NCI-H187 treated with DMSO at 0.1 percent for 48 hours (cell line): ENCODE measurements at places on chromosomes 4 and X.

DNA sequence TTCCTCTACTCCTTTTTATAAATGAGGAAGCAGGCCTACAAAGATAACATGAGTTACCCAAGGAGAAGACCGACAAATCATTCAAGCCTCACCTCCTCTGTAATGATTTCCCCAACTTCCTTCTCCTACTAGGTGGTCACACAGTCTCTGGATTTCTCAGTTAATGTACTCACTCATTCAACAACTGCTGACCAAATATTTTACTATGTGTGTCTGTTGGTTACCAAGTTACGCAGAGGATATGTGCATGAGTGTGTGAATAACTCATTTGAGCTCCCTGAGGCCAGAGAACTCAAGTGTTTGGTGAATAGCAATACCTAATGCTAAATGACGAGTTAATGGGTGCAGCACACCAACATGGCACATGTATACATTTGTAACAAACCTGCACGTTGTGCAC is 10.4 kb downstream of the CASK start:
- DNase-seq: no peak

DNA sequence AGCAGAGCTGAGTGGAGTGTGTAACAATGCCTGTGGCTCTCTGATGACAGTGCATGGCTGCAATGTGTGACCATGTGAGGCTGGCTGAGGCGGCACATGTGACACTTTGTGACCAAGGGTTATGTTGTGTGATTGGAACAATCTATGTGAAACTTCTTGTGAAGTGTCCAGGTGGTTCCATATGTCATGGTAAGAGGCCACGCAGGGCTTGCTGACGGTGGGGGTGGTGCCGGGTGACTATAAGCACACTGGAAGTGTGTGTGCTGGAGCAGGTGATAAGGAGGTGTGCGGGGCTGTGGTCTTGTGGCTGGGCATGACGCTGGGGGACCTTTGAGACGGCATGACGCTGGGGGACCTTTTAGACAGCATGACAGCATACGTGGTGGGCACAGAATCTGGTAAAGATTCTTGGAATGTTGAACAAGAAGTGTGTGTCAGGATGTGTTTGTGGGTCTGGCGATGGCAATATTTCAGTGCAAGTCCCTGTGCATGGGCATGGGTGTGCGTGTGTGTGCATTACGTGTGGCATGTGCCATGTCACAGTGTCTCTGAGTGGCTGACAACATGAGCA is 7.4 kb upstream of the HDAC6 start:
- no peak for DNase-seq

GRCh38 chr4:25792876-25793275 is 69.9 kb downstream of the SEL1L3 start:
- DNase-seq: no peak

- DNase-seq: no peak
These were observed 13.4 kb upstream of the FGD1 start for GRCh38 chrX:54509400-54509799.

DNA sequence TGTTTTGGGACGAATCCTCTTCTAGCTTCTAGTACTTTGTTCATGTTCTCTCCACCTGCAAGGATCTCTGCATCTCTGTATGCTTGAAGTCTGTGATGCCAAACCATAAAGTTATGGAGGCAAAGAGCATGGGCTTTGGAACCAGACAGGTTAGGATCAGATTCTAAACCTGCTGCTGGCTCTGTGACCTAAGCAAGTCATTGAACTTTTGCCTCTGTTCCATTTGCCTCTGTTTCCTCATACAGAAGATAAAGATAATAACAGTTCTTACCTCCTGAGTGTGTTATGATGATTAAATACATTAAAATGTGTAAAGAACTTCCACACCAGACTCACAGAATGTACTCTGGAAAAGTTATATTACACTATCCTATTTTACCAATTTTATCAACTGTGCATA is 41.5 kb upstream of the RELL1 start:
- no peak for DNase-seq

DNA sequence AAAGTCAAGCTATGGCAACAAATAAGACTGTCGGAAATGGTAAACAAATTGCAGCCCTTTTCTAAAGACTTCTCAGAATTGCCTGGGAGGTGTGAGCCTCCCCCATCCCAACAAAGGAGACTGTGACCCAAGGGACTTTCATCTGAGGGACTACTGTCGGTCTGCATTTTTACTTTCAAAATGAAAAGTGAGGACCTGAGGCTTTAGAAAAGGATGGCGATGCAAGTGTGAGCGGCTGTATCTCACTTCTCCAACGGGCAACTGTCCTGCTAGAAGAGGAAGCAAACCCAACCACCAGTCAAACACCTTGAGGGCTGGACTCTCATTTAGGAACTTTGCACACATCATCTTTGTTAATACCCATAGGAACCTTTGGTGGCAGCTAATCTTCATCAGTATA is 62.6 kb upstream of the CLNK start:
- DNase-seq: no peak

- no peak for DNase-seq
These were observed 12.9 kb upstream of the WDR17 start for GRCh38 chr4:176052744-176053143.

DNA sequence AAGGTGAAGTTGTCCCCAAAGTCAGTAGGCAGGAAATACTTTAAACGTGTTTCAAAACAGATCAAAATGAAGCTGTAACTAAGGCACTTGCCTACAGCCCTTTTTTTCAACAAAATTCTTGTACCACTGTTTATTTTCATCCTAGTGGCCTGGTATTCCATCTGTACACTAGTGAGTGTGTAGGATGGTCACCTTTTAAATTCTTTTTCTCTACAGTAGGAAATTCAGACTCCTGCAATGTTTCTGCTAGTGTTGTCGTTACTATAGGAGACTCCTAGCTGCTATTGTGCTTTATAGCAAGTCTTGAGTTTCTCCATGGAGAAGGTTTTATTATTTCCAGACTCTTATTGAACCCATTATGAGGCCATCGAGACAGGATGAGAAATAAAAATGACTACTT is 7.0 kb upstream of the NHS start:
- DNase-seq: no peak

DNA sequence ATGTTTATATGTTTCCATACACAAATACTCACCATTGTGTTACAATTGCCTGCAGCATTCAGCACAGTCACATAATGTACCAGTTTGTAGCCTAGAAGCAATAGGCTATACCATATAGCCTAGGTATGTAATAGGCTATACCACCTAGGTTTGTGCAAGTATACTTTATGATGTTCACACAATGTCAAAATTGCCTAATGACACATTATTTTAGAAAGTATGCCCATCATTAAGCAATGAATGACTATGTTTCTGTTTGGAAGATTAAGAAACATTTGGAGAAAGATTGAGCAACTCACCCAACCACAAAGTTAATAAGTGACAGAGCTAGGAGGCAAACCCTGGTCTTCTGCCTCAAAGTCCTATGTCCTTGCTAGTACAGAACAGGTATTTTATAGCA is 96.8 kb upstream of the GRIA3 start:
- DNase-seq: no peak

- DNase-seq: no peak
These were observed 4.3 kb downstream of the IL1RAPL1 start for GRCh38 chrX:28591542-28591941.

- DNase-seq: no peak
These were observed 23.5 kb upstream of the PRDM8 start for GRCh38 chr4:80173841-80174240.

GRCh38 chr4:187827631-187828030 is 167.9 kb upstream of the ZFP42 start:
- DNase-seq: no peak

DNA sequence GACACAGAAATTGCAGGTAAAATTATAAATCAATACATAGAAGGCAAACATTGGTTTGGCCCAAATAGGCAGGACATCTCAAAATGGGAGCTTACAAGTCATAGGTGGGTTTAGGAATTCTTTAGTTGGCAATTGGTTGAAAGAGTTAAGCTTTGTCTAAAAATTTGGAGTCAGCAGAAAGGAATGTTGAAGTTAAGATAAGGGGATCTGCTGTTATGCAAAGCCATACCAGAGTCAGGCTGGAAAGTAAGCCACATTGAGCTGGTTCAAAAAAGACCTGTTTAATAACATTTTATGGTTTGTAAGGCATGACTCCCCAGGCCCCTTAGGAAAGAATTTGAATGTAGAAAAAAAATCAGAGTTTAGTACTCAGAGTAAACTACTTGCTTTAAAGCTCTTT is 92.6 kb downstream of the IL13RA2 start:
- no peak for DNase-seq

GRCh38 chr4:26836539-26836938 is 24.1 kb upstream of the STIM2 start:
- no peak for DNase-seq

GRCh38 chr4:115315182-115315581 is 201.8 kb upstream of the NDST4 start:
- DNase-seq: no peak

- DNase-seq: peak; percentile 42
These were observed at the start of gene HERC3 for GRCh38 chr4:88591787-88592599. Gene HERC3 (plus strand): TSS chr4:88592480. CDS start chr4:88605824, 13,344 bp downstream.

GRCh38 chrX:101078716-101079598 is at the start of gene TMEM35A:
Gene TMEM35A (plus strand): TSS chrX:101078879. CDS start chrX:101079003, 124 bp downstream.
- no peak for DNase-seq

GRCh38 chr4:180084561-180084960 is 2158.6 kb upstream of the TENM3 start:
- DNase-seq: no peak

DNA sequence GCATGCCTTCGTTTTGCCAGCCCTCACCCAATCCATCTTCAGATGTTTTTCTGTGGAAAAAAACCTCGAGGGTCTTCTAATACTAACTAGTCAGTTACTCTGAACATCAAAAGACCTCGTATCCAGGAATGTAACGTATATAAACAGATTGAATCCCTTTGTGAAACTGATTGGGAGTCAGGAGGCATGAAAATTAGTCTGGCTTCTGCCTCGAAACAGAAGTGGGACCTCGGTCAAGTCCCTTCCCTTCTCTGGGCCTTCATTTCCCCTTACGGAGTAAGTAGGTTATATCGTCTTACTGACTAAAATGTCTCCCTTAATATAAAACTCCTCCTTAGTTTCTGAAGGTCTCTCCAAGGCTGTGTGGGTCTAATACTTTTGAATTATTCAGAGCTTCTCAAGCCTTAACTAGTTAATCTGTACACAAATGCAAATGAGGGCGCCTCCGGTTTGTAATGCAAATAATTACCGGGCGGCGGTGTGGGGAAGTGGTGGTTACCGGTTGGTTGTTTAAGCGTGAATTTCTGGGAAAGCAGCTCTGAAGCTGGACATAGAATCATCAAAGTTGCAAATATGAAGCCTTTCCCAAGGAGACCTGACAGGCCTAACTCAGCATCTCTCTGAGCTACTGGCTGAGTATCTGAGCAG is 11.4 kb upstream of the NKRF start:
- DNase-seq: no peak

DNA sequence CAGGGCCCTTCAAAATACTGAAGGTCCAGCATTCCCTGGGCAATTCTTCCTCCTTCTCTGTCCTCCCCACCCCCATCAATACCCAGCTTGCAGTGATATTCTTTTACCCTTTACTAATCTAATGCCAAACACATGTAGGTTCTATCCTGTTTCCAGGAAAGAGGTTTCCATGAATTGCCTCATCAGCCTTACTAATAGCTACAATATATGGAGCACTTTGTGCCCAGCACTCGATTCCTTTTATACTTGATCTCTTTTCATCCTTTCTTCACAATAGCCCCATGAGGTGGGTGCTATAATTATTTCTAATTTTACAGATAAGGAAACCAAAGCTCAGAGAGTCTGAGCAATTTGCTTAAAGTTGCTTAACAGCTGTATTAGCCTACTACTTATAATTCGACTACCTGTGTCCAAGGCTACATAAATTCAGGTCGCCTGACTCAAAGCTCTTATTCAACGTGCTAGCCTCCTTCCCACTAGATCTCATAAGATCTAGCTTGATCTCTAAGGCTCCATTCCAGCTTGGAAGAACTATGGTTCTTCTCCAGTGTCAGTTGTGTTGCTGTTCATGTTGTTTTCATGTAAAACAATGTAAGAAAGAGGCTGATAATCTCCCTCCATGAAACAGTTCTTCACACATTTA is 229.6 kb upstream of the PGRMC2 start:
- no peak for DNase-seq

DNA sequence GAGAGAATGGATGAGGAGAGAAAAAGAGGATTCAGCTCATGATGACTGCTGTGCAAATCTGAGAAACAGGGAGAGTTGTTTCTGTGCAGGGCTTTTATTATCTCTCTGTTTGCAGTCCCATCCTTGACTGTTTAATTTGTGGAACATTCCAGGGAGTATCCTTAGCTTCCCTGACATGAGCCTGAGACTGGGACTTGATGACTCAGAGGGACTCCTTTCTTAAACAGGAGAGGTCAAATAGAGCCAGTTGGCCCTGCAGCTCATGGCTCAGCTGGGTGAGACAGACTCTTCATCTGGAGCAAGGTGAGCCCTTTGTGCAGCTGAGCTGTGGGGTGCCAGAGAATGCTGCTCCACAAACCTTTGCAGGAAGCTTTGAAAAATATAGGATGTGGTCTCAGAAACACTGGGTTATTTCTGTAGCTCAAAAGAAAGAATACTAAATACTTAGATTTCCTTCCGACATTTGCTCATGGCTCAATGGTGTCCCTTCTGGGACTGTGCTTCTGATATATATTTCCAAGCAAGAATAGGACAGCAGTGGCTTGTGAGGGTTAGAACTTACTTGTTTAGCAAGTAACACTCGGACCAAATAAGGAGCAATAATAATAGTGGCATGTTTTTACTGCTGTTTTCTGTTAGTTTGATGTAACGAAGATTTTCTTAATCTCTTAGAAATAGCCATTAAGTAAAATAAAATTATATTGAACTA is 14.5 kb downstream of the ARHGAP24 start:
- no peak for DNase-seq

- no peak for DNase-seq
These were observed 152.1 kb downstream of the THOC2 start for GRCh38 chrX:123580792-123581191.

- DNase-seq: no peak
These were observed 250.0 kb downstream of the ARHGAP24 start for GRCh38 chr4:85724791-85725563.

- no peak for DNase-seq
These were observed 531 bp downstream of the STAG2 start for GRCh38 chrX:123962006-123962467.

DNA sequence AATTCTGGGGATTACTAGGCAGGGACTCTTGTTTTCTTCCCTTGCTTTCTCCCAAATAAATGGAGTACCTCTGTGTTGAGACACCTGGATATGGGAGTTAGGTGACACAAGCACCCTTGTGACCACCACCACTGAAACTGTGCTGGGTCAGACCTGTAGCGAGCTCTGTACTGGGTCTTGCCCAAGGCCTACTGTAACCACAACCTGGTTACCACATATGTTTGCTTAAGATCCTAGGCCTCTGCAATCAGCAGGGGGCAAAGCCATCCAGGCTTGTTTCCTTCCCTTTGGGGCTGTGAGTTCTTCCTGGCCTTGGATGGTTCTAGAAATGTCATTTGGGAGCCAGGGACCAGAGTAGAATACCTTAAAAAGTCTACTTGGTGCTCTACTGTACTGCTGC is 49.4 kb downstream of the LPAR4 start:
- DNase-seq: no peak

GRCh38 chrX:22136711-22137110 is 104.6 kb downstream of the PHEX start:
- DNase-seq: no peak
